ENCODE measurements at places on chromosomes 3 and 15. TPM values are rescaled to one million over a fixed set of nuclear protein-coding genes. Genes with fewer than 3 reads are reported as not detected.
A peak's percentile ranks its signal among the peaks of the same experiment; 100 is the strongest.

Gene ZBTB47
- total RNA-seq: 20.0 TPM

DNA sequence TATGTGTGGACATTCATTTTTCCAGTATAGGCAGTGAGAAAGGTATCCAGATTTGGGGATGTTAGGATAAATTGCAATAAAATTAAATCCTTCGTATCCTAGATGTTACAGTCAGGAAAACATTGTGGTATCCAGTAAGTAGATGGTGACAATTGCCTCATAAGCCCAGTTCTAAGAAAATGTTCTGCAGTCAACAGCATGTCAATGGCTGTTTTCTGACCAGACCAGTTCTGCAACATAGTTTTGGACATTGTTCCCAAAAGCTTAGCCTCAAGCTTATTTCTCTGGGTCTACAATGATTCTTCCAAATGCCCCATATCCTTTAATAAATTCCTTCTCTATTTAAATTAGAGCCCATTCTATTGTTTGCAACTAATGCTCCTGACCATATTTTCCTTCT is 480.7 kb downstream of the FHIT start:
- H3K27me3 ChIP-seq: no peaks in the 10 kb centered on the region
- no peak overlapping the region for H3K27ac ChIP-seq
- no peaks in the 10 kb centered on the region for H3K4me1 ChIP-seq

GRCh38 chr3:84077479-84077878 is 881.3 kb upstream of the CADM2 start:
- no peak overlapping the region for H3K27ac ChIP-seq
- H3K4me1 ChIP-seq: no peaks in the 10 kb centered on the region
- no peaks in the 10 kb centered on the region for H3K36me3 ChIP-seq
- H3K4me3 ChIP-seq: no peak overlapping the region

DNA sequence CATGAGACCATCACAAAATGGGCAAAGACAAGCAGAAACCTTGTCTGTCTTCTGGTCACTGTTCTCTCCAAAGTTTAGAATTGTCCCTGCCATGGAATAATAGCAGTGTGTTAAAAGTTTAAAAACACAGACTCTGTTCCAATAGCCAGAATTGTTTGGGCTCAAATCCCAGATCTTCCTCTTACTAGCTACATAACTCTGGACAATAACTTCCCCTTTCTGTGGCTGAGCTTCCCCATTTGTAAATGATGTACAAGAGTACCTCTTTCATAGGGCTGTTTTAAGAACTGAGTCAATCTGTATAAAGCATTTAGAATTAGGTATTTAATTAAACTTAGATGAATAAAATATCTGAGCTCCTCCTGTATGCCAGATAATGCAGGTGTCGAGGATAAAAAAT is 623.0 kb downstream of the NTRK3 start:
- H3K4me1 ChIP-seq: no peaks in the 10 kb centered on the region
- H3K27ac ChIP-seq: no peak overlapping the region
- no peak for DNase-seq
- H3K27me3 ChIP-seq: peaks cover 15% of the 10 kb centered on the region
- no peak overlapping the region for H3K4me3 ChIP-seq

- H3K27me3 ChIP-seq: no peaks in the 10 kb centered on the region
- no peak for DNase-seq
- H3K4me3 ChIP-seq: no peak overlapping the region
- no peaks in the 10 kb centered on the region for H3K4me1 ChIP-seq
- H3K36me3 ChIP-seq: no peaks in the 10 kb centered on the region
These were observed 20.5 kb downstream of the MGLL start for GRCh38 chr3:127801731-127802313.

DNA sequence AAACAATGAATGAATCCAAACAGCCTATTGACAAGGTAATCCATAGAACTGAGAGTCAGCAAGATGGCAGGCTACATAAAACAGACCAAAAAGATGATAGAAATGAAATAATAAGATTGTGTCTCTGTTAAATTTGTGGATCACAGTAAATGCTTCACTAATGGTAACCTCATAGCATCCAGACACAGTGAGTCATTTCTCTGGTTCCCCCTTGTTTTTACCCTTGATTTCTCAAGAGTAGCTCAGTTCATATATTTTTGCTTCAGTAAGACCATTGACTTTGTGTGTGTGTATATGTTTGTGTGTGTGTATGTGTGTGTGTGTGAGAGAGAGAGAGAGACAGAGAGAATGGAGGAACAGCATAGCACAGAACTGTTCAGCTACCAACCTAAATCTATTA is 546.9 kb downstream of the RBMS3 start:
- H3K27ac ChIP-seq: no peak overlapping the region
- no peak overlapping the region for H3K4me3 ChIP-seq
- no peaks in the 10 kb centered on the region for H3K36me3 ChIP-seq
- H3K4me1 ChIP-seq: no peaks in the 10 kb centered on the region
- no peak for DNase-seq

- no peak for DNase-seq
- peak overlapping the region; percentile 91 for H3K4me3 ChIP-seq
- no peaks in the 10 kb centered on the region for H3K4me1 ChIP-seq
- H3K27me3 ChIP-seq: no peaks in the 10 kb centered on the region
- H3K36me3 ChIP-seq: no peaks in the 10 kb centered on the region
These were observed 1.5 kb downstream of the ATG3 start for GRCh38 chr3:112560307-112560706.

GRCh38 chr15:71526060-71526820 is 284.1 kb upstream of the NR2E3 start:
- no peaks in the 10 kb centered on the region for H3K36me3 ChIP-seq
- H3K4me1 ChIP-seq: no peaks in the 10 kb centered on the region
- H3K27me3 ChIP-seq: no peaks in the 10 kb centered on the region
- H3K27ac ChIP-seq: no peak overlapping the region
- no peak for DNase-seq
- H3K4me3 ChIP-seq: no peak overlapping the region

GRCh38 chr15:39506146-39506545 is 74.7 kb upstream of the THBS1 start:
- no peaks in the 10 kb centered on the region for H3K27me3 ChIP-seq
- H3K36me3 ChIP-seq: no peaks in the 10 kb centered on the region
- DNase-seq: peak; percentile 81

GRCh38 chr3:117045143-117045542 is 335.6 kb downstream of the TUSC7 start:
- no peak overlapping the region for H3K27ac ChIP-seq
- H3K4me1 ChIP-seq: no peaks in the 10 kb centered on the region
- DNase-seq: peak; percentile 30
- H3K4me3 ChIP-seq: no peak overlapping the region
- no peaks in the 10 kb centered on the region for H3K36me3 ChIP-seq

DNA sequence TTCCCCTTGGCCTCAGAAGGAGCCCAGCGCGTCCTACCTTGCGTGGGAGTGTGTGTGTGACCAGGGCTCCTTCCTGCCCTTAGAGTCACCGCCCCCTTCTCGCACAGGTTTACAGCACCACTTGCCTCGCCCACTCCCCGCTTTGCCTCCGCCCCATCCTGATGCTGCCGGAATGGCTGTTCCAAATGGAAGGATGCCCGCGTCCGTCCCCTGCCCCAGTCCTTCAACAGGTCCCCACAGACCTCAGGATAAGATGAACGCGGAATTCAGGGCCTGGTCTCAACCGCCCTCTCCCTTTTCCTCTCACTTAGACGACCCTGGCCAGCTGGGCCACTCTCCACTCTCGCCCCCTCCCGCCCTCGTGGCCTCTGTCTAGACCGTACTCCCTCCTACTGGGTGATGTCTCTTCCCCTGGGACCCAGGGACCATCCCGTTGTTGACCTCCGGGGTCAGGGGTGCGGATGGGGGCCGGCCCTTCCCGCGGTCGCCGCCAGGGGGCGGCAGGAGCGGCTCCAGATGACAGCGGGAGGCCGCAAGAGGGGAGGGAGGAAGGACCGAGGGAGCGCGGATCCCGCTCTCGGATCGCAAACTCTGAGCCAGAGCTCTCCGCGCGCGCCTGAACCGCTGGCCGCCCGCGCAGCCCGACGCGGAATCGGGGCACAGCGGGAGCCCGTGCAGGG is at the start of gene THSD4:
Gene THSD4 (plus strand): TSS at position 585 of the 680 bp plus-strand sequence.
- H3K36me3 ChIP-seq: no peaks in the 10 kb centered on the region
- DNase-seq: peak; percentile 87
- peak within 1 kb of the TSS; percentile 67 for H3K4me3 ChIP-seq
- peaks cover 20% of the 10 kb centered on the region for H3K4me1 ChIP-seq
- H3K27ac ChIP-seq: no peak within 1 kb of the TSS

Gene GOLGA8R
- 5.9 TPM for total RNA-seq
